ENCODE measurements at places on chromosomes 12 and 14. TPM values are rescaled to one million over a fixed set of nuclear protein-coding genes. Genes with fewer than 3 reads are reported as not detected.

The ATG2B gene
- 11.0 TPM for total RNA-seq

The SSPN gene
- 1.1 TPM for total RNA-seq

The GLT8D2 gene
- 8.5 TPM for total RNA-seq

The MBIP gene
- total RNA-seq = 24.4 TPM

The ARMH4 gene
- total RNA-seq = 20.2 TPM

The SCFD1 gene
- total RNA-seq = 77.6 TPM

The ASB2 gene
- 2.3 TPM for total RNA-seq

The DPY19L2 gene
- total RNA-seq = 10.8 TPM

The CMA1 gene
- total RNA-seq = not detected

The GALNT16 gene
- total RNA-seq = 2.9 TPM

The TSPAN19 gene
- total RNA-seq = 0.50 TPM

The WNT1 gene
- not detected for total RNA-seq

Data from GM23338 (cell line).